NCI-H748 treated with DMSO at 0.1 percent for 48 hours (cell line): ENCODE measurements at places on chromosomes 6 and 20.

- no peak for DNase-seq
Measured at GRCh38 chr6:53634184-53634631, 31.3 kb downstream of the KLHL31 start.

DNA sequence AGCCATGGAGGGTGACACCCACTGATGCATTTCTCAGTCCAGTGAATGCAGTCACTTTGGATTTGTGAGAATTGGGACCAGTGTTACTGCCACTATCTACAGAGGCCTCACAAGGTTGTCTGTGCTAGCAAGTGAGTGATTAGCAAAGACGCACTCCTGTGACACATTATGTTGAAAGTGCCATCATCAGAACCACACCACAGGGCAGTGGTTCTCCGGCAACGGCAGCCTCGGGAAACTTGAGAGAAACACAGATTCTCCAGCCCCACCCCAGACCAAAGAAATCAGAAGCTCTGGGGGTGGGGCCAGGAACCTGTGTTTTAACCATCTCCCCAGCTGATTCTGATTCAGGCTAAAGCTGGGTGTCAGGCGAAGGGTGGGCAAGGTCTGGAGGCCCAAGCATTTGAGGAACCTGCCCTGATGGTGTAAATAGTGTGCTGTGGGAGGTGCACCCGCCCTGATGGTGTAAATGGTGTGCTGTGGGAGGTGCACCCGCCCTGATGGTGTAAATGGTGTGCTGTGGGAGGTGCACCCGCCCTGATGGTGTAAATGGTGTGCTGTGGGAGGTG is 39.9 kb downstream of the TMEM242 start:
- DNase-seq, result no peak

DNA sequence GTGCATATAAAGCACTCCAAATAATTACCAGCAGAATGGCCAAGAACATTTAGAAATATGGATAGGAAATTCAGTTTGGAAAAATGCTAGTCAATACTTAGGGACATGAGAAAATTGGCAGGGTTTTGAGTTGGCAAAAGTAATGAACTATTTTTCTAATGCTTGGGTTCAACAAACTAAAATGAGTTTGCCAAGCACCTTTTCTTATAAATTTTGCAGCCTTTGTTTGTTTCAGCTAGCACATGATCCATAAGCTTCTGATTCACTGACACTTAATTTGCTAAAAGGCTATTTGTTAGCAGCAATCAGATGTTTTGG is 324.8 kb downstream of the QKI start:
- DNase-seq, result no peak

- no peak for DNase-seq
Measured at GRCh38 chr20:62814060-62814708, 2.7 kb upstream of the COL9A3 start.
